ENCODE measurements at places on chromosomes 4 and X.
A peak's percentile ranks its signal among the peaks of the same experiment; 100 is the strongest.

GRCh38 chrX:574251-574650 lies 56.3 kb upstream of the SHOX start:
- DNase-seq, result no peak

GRCh38 chr4:106315476-106315967 lies 487 bp downstream of the TBCK start:
- DNase-seq, result no peak

DNA sequence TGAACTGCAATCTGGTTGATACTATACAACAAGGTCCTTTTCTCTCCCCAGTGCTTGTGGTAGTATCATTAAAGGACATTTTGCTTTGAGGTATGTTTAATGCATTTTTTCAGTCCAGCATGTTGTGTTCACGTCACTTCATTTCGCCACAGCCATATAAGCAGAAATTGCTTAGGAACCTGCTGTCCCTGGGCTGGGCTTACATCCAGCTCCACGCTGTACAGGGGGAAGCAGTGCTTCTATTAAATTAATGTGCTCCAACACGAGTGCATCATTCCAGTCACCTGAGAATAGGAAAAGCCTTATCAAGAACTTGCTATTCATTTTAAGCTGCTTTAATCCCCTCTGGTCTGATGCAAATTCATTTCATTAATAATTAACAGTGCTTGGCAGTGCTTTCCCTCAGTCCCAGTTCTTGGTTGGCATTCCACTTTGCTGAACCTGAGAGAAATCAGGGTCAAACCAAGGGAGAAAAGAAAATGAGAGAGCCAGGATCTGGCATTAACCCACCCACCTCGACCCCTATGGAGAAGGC lies 47.4 kb upstream of the PTCHD1 start:
- no peak for DNase-seq

GRCh38 chrX:34528081-34528480 lies 129.0 kb downstream of the TMEM47 start:
- no peak for DNase-seq

DNA sequence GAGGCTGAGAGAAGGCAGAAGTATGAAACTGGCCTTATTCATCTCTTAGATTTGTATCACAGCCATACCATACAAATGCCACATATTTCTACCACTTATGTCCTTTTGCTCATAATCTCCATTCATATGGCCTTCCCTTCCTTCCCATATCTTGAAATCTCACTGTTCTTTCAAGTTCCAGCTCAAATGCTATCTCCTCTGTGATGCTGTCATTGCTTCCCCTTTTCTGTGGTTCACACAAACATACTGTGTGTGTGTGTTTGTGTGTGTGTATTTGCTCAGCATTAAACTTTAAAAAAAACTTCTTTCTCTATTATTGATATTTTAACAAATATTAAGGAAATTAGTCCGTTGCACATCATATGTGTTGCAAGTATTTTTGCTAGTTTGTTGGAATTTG lies 26.7 kb downstream of the PHKA1 start:
- no peak for DNase-seq

DNA sequence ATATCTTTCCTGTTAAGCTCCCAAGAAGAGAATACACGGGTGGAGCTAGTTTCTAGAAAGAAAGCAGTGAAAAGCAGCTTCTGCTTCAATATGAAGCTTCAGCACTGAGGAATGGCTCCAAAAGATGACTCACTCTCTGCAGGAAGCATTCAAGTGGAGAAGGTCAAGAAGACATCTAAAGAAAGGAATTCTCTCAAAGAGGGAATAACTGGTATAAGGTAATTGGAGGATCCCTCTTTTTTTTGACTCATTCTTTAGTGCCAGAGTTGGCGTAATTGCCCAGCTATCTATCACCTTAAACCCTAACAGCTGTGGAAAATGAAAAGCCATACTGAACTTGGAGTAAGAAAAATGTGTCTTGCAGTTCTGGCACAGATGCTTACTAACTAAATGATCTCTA lies 3.5 kb downstream of the EDA2R start:
- DNase-seq, result no peak

GRCh38 chr4:55096045-55096444 lies 29.4 kb downstream of the KDR start:
- DNase-seq, result no peak

- DNase-seq, result no peak
Measured at GRCh38 chrX:69535661-69536060, 31.5 kb downstream of the NALF2 start.

GRCh38 chr4:122003335-122003734 lies 51.5 kb upstream of the TRPC3 start:
- DNase-seq, result no peak

DNA sequence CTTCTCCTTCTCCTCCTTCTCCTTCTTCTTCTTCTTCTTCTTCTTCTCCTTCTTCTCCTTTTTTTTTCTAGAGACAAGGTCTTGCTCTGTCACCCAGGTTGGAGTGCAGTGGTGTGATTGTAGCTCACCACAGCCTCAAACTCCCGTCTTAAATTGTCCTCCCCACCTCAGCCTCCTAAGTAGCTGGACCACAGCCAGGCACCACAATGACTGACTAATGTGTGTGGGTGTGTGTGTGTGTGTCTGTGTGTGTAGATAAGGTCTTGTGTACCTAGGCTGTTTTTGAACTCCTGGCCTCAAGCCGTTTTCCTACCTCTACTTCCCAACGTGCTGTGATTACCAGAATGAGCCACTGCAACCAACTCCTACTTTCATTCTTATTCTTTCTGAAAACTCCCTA lies 390.9 kb downstream of the ADAM29 start:
- DNase-seq, result no peak

- DNase-seq, result no peak
Measured at GRCh38 chrX:15645266-15645665, 19.3 kb downstream of the CLTRN start.

DNA sequence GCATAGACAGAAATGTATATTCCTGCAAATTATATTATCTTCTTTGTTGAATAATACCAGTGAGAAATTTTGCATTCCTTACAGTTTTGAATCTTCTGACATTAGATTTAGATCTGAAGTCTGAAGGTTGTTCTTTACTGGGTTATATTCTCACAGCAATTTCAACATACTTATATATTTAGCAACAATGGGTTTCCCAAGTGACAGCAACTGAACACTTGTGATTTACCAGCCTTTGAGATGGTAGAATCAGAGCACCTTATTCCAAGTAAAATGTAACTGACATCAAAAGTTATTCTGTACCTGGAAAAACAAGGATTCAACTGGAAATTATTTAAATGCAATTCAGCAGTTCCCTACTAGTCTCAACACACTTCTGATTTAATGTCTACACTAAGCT lies 66.0 kb downstream of the RELL1 start:
- no peak for DNase-seq

- no peak for DNase-seq
Measured at GRCh38 chrX:131942034-131942433, 81.1 kb upstream of the STK26 start.

- no peak for DNase-seq
Measured at GRCh38 chrX:81261576-81261975, 59.7 kb downstream of the SH3BGRL start.

GRCh38 chr4:2125023-2125422 lies 65.9 kb downstream of the NAT8L start:
- DNase-seq, result no peak

DNA sequence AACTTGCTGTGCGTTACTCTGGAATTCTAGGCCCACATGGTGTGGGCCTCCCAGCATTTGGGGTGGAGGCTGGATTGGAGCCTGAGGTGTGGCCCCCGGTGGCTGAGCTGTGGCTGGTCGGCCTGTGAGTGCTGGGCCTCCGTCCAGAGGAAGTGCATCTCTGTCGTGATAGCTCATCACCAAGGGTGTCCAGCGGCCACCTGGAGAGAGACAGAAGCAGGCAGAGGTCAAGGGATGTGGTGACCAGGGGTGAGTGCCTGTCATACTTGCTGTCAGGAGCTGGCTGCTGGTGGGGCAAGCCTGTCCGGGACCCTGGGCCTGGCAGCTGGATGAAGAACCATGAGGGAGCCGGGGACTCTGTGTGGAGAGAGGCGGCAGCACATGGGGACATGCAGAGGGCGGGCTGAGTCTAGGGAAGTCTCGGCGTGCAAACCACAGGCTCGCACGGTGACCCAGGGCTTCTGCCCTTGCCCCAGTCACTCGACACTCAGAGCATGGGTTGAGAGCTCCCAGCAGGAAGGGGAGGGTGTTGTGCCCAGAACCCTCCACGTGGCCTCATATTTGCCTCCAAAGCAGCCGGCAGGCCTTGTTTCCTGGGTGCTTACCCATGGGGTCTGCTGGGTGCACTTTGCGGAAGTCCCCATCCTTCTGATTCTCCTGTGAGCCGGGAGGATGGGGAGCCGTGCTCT lies 6.2 kb downstream of the SORCS2 start:
- peak; percentile 36 for DNase-seq

DNA sequence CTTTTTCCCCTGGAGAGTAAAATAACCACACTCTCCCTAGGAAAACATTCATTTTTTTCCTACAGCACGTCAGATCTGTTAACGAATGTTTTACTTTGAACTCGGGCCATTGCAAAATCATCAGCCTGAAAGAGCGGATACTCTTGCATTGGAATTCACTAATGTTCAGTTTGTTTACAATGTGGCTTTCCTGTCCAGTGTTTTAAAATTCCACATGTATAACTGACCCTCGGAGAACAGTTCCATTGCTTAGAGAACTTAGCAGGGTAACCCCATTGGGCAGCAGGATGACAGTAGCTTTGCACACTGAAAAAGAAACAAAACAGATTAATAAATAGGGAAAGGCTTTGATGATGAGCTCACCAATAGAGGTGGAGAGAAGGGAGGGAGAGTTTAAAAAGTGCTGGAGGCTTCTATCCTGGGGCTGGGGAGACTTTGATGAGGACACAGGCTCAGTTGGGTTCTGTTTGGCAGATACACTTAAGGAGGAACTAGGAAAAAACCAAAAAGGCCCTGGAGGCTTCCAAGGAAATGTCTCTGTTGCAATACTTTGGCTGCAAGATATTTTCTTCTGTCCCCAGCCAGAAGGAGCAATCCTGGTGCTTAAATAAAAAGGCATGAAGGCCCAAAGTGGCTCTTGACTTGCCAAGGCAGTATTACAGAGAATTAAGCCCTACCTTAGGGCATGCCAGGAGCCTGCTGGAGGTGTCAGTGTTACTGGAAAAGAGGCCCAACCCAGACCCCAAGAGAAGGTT lies 143.1 kb downstream of the ARSF start:
- DNase-seq, result peak; percentile 21

DNA sequence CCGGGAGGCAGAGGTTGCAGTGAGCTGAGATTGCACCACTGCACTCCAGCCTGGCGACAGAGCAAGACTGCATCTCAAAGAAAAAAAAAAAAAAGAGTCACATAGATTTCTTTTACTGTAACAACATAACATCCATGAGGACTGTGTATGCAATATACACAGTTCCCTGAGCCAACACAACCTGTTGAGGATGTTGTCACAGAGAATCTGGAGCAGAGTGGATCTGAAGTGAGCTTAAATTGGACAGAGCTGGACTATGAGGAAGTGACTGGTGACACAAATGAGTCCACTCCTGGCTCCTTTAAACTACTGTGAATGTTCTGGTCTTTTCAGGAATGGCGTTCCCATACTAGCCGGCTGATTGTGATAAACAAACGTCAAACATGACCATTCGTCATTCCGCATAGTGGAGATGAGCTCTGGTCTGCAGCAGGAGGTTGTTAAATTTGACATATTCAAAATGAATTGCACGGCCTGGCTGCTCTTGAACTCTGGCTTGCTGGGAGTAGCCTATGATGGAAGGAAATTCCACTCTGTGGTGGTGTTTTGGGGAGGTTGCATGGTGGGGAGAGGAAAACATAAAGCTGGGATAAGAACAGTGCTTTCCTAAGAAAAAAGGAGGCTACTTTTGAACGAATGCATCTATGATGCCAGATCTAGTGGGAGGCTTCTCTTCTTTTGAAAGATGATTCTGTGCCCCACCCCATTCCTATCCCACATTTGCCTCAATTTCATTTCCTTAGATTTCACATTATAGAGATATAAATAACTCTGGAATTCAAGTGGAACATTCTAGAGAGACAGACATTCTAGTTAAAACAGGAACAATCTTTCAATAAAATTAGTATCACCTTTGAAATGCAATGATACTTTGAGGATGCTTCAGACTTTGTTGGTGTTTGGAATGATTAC lies 149.5 kb downstream of the SHROOM3 start:
- no peak for DNase-seq

- no peak for DNase-seq
Measured at GRCh38 chr4:39881789-39882188, 95.9 kb downstream of the PDS5A start.

DNA sequence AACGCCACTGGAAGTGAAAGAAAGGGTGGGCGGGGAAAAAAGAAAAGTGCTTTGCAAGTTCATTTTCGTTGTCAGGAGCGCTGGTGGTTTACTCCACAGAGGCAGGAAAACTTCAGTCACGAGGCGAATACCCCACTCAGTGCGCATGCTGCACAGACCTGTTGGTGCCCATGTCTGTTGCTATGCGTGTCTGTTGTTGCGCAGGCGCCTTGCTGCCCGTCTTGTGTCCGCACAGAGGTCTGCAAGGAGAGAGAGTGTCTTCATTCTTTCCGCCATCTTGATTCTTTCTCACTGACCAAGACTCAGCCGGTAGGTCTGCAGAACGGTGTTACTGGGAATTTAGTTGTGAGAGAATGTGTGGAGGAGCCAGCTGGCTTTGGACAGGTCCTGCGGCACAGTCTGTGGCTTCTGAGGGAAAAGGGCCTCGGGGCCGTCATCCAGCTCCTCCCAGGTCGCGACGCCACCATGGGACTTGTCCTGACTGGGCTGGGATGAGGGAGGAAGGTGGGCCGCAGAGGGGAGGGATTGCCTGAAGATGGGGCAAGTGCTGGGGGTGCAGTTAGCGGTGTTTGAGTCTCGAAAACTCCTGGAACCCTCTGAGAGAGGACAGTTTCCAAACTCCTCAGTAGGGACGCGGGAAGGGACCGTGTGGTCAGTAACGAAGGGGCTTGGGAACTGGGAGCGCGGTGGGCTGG lies at the start of gene PAGE2:
PAGE2 (plus strand) TSS at position 224 of the 695 bp plus-strand sequence. CDS start 1,003 bp downstream, outside the sequence.
- no peak for DNase-seq

DNA sequence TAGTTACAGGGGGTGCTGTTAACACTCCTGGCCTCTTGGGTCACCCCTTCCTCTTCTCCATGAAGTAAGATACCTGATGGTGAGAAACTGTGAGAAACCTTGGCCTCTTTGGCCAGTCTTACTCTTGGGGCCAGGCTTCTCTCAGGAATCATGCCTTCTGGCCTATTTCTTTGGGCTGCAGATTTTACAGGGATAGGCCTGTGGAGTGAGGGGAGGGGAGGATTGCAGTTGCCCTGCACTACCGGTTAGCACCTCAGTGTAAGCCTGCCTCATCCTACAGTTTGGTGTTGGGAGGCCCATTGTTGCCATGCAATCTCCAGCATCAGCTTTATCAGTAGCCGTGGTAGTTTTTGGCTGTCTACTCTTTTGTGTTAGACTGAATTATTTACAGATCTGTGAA lies 7.6 kb upstream of the PGRMC2 start:
- DNase-seq, result no peak

GRCh38 chrX:53330331-53330730 lies 48.9 kb upstream of the IQSEC2 start:
- no peak for DNase-seq

Data from breast epithelium (tissue), 4 donors.